ENCODE measurements at places on chromosomes 2 and 18. TPM values are rescaled to one million over a fixed set of nuclear protein-coding genes. Genes with fewer than 3 reads are reported as not detected.
A peak's percentile ranks its signal among the peaks of the same experiment; 100 is the strongest.

Gene DPYSL5
- 39.8 TPM for polyA plus RNA-seq

Gene CROCC2
- 0.22 TPM for polyA plus RNA-seq

DNA sequence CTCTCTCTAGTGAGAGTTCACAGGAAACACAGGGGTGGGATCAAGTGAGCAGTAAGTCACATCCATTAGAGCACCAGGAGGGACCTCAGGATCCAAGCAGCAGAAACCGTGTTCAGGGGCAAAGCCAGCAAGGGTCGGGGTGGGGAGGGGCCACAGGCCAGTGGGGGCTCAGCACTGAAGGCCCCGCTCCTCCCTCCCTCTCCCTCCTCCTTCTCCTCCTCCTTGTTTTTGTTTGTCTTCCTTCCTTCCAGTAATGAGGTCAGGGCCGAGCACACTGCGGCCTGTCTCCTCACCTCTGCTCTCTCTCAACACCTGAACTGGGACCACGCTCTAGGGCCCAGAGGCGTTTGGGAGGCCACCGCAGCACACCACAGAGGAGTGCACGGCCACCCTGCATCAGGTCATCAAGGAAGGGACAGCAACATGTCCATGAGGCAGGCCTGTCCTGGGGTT lies 20.9 kb downstream of the MTERF4 start:
- DNase-seq = no peak

Gene ATP5MC3
- 213 TPM for polyA plus RNA-seq

Gene CAPN14
- 0.09 TPM for polyA plus RNA-seq

- DNase-seq = no peak
Observed at GRCh38 chr2:147173189-147173581, 671.6 kb upstream of the ACVR2A start.

Gene DLX2
- not detected for polyA plus RNA-seq

- DNase-seq = no peak
Observed at GRCh38 chr2:168889635-168890005, 610 bp downstream of the SPC25 start.

Gene PLCD4
- 61.5 TPM for polyA plus RNA-seq

- no peak for DNase-seq
Observed at GRCh38 chr2:171287036-171287571, 126.4 kb upstream of the TLK1 start.

- no peak for DNase-seq
Observed at GRCh38 chr2:148021886-148022285, 995 bp downstream of the MBD5 start.

DNA sequence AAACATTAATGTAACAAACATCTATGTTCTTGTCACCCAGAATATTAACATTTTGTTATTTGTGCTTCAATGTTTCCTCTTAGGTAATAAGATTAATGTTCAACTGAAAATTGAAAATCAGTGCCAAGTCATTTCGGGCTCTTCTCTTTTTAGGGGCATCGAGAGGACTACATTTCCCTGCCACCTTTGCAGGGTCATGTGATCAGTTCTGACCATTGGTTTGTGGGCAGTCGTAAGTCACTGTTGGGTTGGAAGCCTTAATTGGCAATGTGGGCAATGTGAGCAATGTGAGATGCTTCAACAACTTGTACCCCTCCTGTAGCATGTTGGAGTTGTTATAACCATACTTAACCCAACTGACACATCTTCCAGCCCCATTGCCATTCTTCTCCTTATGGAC lies 10.1 kb upstream of the CYRIA start:
- DNase-seq = no peak

Gene NOSTRIN
- polyA plus RNA-seq = 9.6 TPM

- no peak for DNase-seq
Observed at GRCh38 chr2:124049136-124049535, 24.0 kb downstream of the CNTNAP5 start.

DNA sequence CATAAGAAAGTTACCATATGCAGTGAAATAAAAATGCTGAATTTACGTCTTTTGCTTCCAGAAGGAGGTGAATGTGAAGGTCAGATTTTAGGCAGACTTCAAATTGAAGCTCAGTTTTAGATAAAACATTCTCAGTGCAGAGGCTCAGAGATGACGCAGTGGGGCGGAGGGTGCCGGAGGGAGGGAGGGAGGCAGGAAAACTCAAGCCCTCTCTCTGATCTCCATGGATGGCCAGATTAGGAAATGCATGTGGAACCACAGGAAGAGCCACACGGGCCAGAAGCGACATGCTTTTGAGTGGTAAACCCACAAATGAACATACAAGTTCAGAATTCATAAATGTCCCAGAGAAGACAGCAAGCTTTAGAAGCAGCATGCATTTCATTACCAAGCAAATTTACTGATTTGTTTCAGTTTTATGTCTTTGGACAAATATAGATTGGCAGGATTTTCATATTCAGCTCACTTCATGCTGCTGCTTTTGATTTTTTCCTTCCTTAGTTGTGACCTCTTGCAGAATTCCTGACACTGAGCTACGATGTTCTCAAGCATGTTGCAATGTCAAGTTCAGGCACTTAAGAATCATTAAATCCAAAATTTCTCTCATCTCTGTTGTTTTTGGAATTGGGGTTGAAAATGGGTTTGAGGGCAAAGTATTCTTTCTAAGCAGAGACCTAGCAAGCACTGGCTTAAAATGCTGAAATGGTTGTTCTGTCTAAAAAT lies 29.7 kb upstream of the APCDD1 start:
- DNase-seq = no peak

GRCh38 chr2:219737270-219737691 lies 109.9 kb downstream of the SLC4A3 start:
- DNase-seq = peak; percentile 36

- no peak for DNase-seq
Observed at GRCh38 chr2:64873472-64873924, 115.7 kb upstream of the SLC1A4 start.

Gene NDC80
- polyA plus RNA-seq = 8.9 TPM

DNA sequence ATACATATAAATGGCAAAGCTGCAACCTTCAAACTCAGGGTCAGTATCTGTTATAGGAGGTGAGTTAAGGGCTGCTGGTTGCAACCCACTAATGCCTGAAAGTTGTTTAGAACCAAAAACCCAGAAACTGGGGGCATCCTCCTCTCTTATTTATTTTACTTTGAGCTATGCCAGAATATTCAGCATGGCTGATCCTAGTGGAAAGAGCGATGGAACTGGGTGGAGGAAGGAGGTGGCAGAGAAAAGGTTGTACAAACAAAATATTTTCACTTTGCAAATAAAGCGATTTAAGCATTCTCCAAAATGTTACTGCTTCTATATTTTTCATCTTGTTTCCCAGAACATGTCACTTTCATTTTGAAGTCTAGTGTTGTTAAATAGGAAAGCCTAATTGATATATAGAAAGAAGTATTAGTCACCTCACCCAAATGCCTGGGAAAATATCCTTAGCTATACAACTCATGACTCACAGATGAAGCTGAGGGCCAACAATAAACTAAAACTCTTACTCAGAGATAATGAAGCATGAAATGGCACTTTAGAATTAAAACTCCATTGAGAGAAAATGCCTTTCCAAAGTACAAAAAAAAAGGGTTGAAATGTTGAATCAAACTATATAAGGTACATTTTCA lies 251.4 kb upstream of the UBE2E3 start:
- no peak for DNase-seq

- DNase-seq = no peak
Observed at GRCh38 chr18:70197844-70198243, 7.6 kb downstream of the RTTN start.

Gene CELF4
- 0.84 TPM for polyA plus RNA-seq

DNA sequence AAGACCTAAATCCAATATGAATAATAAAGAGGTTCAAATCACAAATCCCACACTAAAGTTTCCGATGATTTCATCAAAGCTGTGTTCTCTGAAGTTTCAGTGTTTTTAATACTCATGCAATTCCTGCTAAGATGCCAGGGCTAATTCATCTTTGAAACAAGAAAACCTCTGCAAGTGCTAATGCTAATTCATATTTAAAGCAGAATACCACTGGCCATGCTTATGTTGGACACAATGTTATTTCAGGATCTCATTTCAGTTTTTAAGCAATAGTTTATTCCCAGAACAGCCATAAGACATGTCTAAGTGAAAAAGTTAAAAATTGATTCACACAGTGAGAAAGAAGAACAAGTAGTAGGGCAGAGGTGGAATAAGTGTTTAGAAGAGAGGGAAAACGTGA lies 62.8 kb downstream of the GRB14 start:
- DNase-seq = no peak

DNA sequence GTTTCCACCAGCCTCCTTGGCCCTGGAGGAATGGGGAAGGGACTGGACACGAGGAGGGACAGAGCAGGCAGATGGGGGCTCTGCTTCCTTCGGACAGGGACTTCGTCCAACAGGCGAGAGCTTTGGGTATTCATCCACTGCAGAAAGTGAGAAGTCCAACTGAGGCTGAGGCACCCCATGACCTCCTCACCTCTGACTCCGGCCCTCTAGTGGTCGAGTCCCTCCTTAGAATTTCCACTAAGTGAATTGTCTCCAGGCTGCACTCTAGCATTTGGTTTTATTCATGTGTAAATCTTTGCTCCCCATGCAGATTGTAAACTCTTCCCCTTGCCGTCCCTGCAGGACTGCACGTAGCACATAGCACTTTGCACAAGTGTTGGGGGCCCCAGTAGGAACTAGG lies 75.6 kb downstream of the TMEM247 start:
- no peak for DNase-seq

- DNase-seq = no peak
Observed at GRCh38 chr18:74152857-74153256, 4.5 kb downstream of the TIMM21 start.

DNA sequence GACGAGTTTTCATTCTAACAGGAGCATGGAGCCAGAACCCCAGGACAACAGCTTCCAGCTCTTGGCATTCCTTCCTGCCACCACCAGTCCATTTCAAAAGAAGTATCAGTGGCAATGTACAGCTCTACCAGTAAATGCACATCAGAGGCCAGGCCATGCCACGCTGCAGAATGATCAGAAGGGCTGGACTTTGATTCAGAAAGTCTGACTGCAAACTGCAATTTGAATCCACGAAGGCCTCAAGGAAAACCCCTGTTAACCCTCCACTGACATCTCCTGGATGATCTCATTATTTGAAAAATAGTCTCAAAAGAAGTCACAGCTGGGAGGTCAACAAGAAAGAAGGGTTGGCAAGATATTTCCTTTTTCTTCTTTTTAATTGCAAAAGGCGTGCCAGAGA lies 119.2 kb downstream of the MYO5B start:
- DNase-seq = no peak

Gene FIGN
- 0.99 TPM for polyA plus RNA-seq

- DNase-seq = peak; percentile 86
Observed at GRCh38 chr18:55869556-55870501, 281.8 kb upstream of the TCF4 start.

GRCh38 chr2:235232449-235233433 lies 261.1 kb upstream of the AGAP1 start:
- no peak for DNase-seq

Gene CLEC4F
- 0.36 TPM for polyA plus RNA-seq

DNA sequence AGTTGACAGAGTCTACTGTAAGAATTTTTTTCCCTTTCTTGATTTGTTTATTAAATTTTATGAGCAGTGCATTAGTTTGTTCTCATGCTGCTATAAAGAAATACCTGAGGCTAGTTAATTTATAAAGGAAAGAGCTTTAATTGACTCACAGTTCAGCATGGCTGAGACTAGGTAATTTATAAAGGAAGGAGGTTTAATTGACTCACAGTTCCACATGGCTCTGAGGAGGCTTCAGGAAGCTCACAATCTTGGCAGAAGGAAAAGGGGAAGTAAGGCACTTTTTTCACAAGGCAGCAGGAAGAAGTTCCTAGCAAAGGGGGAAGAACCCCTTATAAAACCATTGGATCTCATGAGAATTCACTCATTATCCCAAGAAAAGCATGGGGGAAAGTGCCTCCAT lies 191.4 kb upstream of the VRK2 start:
- no peak for DNase-seq

GRCh38 chr18:7876354-7877104 lies 309.4 kb downstream of the PTPRM start:
- DNase-seq = no peak

Gene PLCL1
- polyA plus RNA-seq = 20.7 TPM

DNA sequence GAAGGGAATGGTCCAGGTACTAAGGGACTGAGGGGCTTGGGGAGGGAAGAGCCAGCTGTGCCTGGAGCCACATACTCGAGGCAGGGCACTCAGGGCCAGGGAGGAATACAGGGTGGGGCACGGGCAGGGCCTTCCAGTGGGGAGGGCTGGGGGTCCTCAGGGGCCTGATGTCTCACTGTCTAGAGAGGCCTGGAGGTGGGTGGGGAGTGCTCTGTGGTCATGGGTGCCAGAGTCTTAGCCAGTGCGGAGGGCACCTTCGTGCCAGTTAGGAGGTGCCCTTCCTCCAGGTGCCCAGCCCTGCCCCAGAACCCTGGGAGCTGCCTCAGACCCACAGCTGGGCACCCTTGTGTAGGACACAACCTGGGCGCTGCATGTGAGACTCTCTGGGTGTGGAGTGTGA lies 81.2 kb downstream of the SMAD7 start:
- no peak for DNase-seq

Gene AMMECR1L
- polyA plus RNA-seq = 14.8 TPM

GRCh38 chr2:147051248-147051647 lies 793.6 kb upstream of the ACVR2A start:
- DNase-seq = peak; percentile 68

GRCh38 chr2:141329964-141330363 lies 800.9 kb downstream of the LRP1B start:
- DNase-seq = no peak

DNA sequence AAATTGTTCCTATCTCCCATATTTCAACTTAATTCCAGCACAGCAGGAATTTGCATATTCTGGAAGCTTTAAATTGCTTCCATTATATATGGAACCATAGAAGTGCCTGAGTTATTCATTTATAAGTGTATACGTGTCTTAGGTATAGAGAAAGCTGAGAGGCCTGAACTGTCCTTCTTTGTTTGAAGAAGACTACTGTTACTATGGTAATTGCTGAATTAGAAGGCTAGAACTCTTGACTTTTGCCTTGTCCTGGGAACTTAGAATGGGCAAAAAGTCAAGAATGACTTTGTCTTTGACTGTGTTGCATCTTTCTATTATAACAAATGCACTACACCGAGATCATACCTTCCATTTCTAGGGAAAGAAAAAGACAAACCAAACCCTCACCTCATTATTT lies 15.7 kb downstream of the CAMKMT start:
- DNase-seq = no peak

GRCh38 chr2:10828346-10828745 lies 15.8 kb upstream of the PDIA6 start:
- DNase-seq = no peak

DNA sequence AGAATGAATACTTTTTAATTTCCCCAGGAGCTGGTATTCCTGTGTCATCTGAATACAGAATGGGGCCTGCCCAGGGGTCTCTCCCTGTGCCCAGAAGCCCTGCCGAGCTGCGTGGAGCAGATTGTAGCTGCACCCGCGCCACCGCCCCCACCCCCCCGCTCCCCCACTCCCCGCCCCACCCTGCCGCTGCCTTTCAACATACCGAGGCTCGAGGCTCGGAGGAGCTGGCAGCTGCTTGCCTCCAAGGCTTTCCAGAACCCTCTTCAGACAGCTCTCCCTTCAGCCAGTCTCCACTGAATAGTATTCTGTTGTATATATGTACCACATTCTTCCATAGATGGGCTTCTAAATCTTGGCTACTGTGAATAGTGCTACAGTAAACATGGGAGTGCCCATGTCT lies 150.7 kb downstream of the TSN start:
- DNase-seq = no peak
